Caki2 (cell line): ENCODE measurements at places on chromosomes 7 and 10.

DNA sequence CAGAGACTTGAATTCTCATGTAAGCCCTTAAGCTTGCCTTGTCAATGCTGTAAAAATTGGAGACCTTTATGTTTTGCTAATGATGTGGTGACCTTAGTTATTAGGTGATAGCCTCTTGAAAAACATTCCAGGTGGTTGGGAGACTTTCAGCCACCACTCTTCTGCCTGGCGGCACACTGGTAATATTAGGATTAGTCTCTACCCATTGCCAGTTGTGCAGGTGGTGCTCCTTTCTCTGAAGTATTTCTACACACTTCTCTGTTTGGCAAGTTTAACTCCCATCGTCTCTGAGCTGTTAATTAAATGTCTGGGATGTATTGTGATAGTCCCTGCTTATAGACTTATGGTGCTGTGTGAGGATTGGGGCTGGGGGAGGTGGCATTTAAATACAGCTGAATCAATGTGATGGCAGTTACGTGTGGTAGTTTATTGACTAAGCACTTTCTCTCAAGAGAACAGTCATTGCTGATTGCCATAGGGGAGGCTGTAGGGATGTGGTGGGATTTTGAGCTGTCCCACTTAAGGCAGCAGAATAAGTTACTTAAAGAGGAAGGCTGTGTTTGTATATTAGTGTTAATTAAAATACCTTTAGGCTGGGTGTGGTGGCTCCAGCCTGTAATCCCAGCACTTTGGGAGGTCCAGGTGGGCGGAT is 61.7 kb downstream of the DAGLB start:
- DNase-seq, result no peak

DNA sequence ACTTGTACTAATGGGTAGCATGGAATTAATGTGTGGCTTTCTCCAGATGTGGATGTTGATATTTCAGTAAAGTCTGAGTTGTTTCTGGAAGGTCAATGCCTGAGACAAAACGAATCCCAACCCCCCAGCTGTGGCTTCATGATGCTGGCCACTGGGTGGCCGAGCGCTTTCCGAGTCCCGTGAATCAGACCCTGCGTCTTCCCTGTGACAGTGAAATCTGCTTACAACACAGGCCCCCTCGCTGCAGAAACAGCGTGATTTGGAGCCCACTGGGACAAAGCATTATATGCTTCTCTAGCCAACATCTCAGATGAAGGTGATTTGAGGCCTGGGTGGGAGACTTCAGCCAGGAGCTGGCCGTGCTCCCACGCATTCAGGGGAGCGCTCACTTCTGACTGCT is 124.7 kb downstream of the WDR37 start:
- no peak for DNase-seq

DNA sequence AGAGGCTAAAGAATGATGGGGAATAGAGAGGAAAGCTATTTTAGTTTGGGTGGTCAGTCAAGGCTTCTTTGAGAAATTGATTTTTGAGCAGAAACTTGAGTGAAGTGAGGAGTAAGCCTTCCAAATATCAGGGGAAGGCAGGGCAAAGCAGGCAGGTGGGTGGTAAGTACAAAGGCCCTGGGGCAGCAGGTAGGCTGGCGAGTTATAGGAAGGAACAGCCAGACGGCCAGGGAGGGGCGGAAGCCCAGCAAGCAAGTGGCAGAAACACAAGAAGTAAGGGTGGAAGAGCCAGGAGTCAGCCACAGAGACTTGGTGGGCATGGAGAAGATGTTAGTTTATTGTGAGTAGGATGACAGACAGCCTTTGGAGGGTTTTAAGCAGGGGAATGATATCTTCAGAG is 34.9 kb downstream of the VWA2 start:
- DNase-seq, result no peak

- DNase-seq, result peak; percentile 65
Observed at GRCh38 chr7:150317748-150318444, 5.3 kb upstream of the LRRC61 start.

DNA sequence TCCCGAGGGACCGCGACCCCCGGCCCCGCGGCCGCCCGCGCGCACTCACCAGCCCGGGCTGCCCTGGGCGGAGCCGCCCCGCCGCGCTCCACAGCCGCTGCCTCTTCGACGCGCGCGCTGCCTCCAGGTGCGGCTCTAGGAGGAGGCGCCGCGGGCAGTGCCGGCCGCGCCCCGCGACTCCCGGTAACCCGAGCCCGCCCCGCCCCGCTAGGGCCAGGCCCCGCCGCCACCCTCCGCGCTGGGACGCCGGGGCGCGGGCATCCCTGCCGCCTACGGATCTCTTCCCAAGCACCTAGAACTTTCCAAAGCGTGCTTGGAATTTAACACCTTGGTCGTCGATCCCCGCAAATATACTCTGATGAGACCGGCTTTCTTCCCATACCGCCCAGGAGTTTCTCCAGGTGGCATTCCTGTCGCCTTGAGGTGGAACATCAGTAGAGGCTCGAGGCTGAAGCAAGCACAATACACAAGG is at the start of gene SLC26A5:
Gene SLC26A5, minus strand, starts transcription at position 159 of the 472 bp plus-strand sequence. CDS start 24,693 bp downstream, outside the sequence.
- DNase-seq, result peak; percentile 27

GRCh38 chr7:130896898-130897514 is 163.0 kb upstream of the KLF14 start:
- peak; percentile 71 for DNase-seq

DNA sequence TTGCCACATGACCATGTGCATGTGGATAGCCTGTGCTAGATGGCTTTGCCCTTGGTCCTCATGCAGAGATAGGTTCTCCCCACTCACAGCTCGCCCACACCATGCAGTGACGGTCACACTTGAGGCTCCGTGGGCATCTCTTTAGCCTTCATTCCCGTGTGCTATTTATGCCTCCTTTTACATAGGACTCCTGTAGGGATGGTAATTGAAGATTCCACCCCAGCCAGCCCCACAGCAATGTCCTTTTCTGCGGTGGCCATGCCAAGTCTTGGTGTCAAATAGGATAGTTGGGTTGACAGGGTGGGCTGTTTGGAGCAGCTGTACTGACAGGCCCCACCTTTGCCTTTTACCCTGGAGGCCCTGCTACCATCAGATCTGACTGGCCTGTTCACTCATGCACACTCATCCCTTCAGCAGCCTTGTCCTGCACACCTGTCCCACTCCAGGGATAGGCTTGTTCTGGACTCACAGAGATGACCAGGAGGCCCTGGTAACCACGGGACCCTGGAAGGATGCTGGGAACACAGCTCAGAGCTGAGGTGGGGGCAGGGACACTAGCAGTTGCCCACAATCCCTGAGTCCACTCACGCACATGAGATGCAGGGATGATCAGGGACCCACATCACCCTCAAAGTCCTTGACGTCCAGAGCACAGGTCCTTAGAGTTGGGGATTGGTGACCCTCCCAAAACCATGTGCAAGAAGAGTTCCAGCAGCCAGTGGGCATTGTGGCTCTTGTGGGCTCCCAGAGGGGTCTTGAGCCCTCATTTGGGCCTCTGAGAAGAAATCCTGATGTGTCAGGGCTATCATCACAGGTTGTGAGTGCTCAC is 71.2 kb downstream of the ADCY1 start:
- no peak for DNase-seq

DNA sequence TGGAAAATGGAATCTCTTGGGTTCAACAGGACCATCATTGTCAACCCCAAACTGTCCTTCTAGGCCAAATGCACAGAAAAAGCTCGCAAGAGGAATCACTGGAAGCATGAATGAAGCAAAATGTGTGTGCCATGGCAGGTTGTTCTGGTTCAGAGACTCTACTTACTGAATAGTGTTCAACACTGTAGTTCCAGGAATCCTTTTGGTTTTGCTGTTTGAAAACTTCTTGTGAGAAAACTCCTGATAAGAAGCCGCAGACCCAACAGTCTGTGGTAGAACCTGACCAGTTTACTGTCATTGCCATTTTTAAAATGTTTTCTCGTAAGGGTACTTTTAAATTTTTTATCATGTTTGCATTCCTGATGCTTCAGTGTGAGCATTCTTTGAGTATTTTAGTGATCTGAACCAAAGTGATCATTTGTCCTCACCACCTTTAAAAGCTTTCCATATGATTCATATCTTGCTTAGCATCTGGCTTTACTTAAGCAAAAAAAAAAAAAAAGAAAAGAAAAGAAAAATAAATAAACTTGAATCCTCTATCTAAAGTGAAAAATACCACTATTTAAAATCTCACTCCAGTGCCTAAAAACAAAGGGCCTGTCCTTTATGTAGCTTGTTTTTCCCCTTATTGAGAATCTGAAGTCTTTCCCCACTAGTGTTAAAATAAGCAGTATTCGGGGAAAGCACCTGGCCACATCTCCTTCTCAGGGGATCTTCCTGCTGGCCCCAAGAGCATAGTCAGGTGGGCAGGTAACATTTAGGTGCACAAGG is 92.4 kb downstream of the WNT2 start:
- no peak for DNase-seq
